H7 (cell line): ENCODE measurements at places on chromosomes 1 and 21. TPM values are rescaled to one million over a fixed set of nuclear protein-coding genes. Genes with fewer than 3 reads are reported as not detected.
A peak's percentile ranks its signal among the peaks of the same experiment; 100 is the strongest.

The MYBPH gene
- total RNA-seq: not detected in 2 replicates

The TSACC gene
- 2.2 and 3.5 TPM in 2 replicates for total RNA-seq

The OR2T11 gene
- total RNA-seq: not detected in 2 replicates

The AGMAT gene
- 6.9 and 7.8 TPM in 2 replicates for total RNA-seq

The SOX13 gene
- total RNA-seq: 94.4 and 120 TPM in 2 replicates

The OR2L2 gene
- not detected in 2 replicates for total RNA-seq

The TMOD4 gene
- 0.80 TPM in 1 of 2 replicates, not detected in the other for total RNA-seq

The TMEM269 gene
- 1.00 and 1.1 TPM in 2 replicates for total RNA-seq

The OR2T2 gene
- total RNA-seq: not detected in 2 replicates

The KDM1A gene
- total RNA-seq: 468 and 490 TPM in 2 replicates

The RYR2 gene
- total RNA-seq: 17.6 and 23.9 TPM in 2 replicates

The TTC39A gene
- total RNA-seq: 11.6 and 12.3 TPM in 2 replicates

The PCBP3 gene
- 1.8 and 8.0 TPM in 2 replicates for total RNA-seq

DNA sequence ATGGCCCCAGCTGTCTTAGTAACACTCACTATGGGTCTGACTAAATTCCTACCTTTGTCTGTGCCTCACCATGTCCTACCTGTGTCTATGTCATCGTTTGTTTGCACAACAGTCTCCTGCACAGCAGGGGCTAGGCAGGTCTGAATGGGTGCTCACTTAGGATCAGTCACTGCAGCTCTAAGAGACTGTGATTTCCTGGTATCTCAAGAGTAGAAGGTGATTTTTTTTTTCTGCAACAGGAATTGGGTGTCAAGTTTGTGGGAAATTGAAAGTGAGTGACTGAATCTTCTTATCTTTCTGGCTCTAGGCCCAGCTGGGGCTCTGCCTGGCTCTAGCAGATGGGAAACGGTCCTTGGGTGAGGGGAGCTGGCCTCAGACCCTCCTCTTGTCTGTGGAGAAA lies 46.4 kb upstream of the TRABD2B start:
- peak; percentile 38 for DNase-seq

GRCh38 chr1:116105996-116106395 lies 5.2 kb upstream of the MAB21L3 start:
- no peak for DNase-seq

- DNase-seq: no peak
Observed at GRCh38 chr1:41536361-41536802, 51.9 kb upstream of the EDN2 start.

DNA sequence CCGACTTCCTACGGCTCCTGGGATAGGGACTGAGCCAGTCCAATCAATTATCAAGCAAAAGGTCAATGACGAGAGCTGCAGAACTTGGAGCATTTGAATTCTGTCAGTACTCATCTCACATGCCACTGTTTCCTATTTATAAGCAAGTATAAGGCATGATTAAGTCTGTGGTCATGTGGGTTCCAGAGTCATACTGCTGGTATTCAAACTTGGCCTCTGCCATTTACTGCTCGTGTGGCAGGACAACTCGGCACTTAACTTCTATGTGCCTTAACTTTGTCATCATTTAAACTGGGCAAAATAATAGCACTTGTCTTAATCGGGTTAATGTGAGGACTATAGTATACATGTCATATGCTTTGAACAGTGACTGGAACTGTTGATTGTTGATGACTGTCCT lies 44.9 kb upstream of the TNFSF18 start:
- no peak for DNase-seq

DNA sequence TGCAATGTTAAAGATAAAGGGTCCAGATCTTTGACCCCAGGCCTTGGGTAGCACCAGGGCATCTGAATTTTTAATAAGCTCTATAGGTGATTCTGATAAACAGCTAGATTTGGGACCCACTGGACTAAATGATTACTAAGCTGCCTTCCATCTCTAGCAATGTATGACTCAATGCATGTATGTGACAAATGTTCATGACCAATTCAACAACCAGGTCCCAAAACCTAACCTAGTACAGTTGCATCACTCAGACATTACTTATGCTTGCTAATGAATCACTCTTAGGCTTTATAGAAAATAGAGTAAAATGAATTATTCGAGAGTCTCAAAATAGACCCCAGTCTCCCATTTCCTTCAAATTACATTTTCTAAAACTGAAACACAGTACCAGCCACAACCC lies 35.5 kb downstream of the RCAN1 start:
- DNase-seq: no peak

DNA sequence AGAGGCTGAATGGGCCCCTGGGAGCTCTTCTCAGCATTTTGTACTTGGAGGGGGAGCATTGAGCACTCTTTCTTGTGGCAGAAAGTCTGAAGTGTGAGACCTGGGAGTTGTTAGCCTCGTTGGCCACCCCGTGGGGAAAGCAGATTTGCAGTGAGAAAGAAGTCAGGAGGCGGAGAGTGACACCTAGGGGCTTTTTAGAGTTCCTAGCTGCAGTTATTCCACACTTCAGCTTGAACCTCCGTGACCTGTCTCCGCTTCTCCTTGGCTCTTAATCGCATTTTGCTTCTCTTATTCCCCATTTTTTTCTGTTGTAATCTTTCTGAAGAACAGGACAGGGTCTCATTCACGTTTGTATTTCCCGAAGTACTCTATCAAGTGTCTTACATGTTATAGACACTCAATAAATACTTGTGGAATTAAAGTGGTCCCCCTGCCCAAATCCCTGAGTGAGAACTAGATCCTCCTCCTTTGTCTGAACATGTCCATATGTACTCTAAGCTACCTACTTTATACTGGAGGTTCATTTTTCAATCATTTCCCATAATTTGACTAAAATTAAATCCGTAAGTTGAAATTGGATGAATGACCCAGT lies 14.5 kb upstream of the C1orf141 start:
- DNase-seq: peak; percentile 65

- DNase-seq: no peak
Observed at GRCh38 chr1:107525145-107525544, 384.3 kb downstream of the NTNG1 start.

GRCh38 chr1:186896211-186896610 lies 67.5 kb downstream of the PLA2G4A start:
- DNase-seq: no peak

DNA sequence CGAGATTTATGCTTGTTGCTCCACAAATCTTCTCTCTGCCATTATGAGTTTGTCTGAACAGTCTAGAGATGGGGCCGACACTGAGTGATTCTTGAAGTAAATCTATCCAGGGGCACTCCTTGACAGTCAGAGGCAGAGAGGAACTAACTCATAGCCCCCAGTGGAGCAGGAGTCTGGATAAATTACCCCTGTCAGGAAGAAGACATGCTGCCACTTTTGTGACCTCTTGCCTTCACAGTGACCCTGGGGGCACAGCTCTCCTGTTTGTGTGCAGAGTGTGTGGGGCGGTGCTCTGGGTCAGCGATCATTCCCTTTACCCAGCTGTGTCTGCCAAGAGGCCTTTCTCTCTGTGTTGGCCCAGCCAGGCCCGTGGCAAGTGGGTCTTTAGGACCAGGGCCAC lies 29.5 kb downstream of the PEX14 start:
- no peak for DNase-seq

DNA sequence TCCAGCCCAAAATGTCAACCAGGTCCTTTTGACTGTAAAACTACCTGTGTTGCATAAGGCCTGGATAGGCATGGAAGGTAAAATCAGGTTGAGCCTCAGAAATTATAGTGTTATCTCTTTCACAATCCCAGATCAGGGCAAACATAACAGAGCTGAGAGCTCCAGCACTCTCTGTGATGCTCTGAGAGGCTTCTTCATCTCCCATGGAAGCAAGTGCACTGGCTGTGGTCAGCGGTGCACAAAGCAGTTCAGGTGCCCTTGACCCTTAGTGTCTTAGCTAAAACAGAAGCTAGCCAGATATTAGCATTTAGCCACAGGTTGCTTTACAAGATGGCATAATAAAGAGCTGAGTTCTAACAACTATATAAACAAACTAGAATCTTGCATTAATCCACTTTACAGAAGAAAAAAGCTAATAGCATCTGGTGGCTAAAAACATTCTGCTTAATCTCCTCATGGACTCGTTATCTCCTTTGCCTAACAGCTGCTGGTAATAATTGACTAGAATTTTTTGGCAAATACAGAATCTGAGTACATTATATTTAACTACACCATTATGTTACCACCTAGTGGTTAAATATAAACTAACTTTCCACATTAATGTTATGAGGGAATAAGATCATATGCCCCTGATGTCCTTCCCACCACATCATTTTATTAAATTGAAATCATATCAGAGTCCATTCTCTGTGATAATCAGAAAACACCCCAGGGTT lies 25.6 kb upstream of the POGK start:
- no peak for DNase-seq

DNA sequence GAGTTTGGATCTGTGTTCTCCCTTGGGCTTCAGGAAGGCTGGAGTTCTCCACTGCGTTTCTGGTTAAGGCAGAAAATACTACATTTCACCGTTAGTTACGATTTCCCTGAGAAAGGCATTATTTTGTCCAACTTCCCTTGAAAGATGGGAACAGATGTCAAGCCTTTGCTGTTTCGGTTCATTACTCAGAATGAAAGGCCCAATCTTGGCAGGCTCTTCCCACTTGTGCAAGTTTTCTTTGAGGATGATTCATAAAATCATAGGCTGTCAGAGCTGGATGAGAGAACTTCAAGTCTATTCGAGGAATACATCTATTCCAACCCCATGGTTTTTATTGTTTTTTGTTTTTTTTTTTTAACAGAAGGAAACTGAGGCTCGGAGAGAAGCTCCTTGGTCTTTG lies 205.2 kb downstream of the GRIK3 start:
- DNase-seq: no peak

- no peak for DNase-seq
Observed at GRCh38 chr1:241635556-241636152, 4.5 kb downstream of the CHML start.

GRCh38 chr1:180536821-180537372 lies 21.9 kb upstream of the OVAAL start:
- no peak for DNase-seq

DNA sequence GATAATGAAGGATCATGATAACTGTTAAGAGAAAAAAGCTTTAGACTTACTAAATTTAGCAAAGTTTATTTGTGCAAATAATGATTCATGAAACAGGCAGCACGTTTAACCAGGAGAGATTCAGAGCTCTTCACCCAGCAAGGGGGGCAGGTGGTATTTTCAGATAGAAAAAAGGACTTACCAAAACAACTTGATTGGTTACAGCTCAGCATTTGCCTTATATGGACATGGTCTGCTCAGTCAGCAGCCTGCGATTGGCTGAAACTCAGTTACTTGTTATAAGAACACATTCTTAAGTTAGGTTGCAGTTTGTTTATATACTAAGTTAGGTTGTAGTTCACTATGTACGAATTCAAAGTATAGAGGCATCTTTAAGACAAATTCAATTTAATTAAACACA lies 165.6 kb downstream of the DUSP10 start:
- no peak for DNase-seq

DNA sequence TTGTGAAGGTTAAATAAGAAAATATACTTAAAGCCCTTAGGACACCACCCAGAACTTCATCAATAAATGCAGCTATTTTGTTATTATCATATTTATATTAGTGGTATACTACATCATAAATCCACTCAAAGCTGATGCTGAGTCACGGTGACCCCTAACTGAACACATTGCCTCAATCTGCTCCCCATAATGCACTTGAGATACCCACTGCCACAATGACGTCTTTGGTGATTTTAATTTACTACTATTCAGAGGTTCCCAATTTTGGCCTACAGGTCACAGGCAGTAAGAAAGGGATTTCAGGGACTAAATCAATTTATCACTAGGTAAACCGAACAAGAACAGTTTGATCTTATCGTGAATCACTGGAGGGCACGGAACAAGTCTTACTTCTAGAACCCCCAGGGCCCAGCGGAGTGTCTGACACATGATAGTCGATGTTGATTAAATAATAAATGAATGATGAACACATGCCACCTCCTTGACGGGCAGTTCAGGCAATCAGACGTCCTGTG lies 493 bp upstream of the CHD1L start:
- DNase-seq: no peak

DNA sequence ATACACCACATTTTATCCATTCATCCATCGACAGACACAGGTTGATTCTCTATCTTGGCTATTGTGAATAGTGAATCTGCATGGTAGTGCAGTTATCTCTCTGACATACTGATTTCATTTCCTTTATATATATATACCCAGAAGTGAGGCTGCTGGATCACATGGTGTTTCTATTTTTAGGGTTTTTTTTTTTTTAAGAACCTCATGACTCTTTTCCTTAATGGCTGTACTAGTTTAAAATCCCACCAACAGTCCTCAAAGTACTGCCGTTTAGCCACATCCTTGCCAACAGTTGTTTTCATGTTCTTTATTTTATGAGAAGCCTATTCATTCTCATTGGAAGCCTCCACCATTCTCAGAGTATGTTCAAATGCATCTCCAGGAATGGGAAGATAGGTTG lies 258.7 kb upstream of the SNX7 start:
- no peak for DNase-seq

DNA sequence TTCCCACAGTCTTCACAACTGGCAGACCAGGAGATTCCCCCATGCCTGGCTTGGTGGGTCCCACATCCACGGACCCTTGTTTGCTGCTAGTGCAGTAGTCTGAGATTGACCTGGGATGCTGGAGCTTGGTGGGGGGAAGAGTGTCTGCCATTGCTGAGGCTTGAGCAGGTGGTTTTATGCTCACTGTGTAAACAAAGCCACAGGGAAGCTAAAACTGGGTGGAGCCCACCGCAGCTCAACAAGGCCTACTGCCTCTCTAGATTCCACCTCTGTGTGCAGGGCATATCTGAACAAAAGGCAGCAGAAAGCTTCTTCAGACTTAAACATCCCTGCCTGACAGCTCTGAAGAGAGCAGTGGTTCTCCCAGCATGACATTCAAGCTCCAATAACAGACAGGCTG lies 177.3 kb upstream of the ETV3 start:
- DNase-seq: no peak

DNA sequence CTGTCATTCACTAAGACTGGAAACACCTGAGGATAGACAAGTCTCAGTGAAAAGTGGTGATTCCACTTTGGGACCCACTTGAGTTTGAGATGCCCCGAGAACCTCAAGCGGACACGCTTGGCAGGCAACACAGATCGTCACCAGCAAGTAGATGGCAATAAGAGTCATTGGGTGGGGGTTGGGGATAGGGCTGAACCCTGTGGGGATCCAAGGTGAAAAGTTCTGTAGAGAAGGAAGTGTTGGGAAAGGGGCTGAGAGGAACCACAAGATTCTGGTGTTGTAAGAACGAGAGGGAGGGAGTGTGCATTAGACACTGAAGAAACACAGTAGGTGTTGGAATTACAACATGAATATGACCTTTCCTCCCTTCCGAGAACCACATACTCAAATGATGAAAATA lies 45.4 kb upstream of the TDRD10 start:
- no peak for DNase-seq

- no peak for DNase-seq
Observed at GRCh38 chr1:65386439-65386838, 34.0 kb upstream of the LEPR start.

GRCh38 chr21:38954588-38955004 lies 148.9 kb downstream of the ETS2 start:
- DNase-seq: no peak

- DNase-seq: peak; percentile 28
Observed at GRCh38 chr1:55143684-55144083, 71.5 kb downstream of the USP24 start.
